ENCODE measurements at places on chromosomes 5 and 9.
A peak's percentile ranks its signal among the peaks of the same experiment; 100 is the strongest.

DNA sequence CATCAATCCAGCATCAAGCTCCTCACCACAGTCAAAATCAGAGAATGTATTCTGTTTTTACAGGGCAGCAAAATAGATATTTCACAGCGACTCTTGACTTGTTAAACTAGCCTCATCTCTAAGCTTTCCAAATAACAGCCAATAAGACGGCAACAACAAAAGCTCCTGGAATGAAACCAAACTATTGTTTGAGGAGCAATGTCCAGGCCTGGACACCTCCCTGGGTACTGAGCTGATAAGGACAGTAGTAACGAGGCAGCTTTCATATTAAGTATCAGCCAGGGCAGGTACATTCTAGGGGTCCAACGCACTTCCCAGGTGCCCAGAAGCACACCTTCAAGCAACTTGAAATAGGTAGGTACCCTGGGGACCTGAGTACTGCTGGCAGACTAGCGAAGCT is 260.3 kb downstream of the ENC1 start:
- no peak for DNase-seq

DNA sequence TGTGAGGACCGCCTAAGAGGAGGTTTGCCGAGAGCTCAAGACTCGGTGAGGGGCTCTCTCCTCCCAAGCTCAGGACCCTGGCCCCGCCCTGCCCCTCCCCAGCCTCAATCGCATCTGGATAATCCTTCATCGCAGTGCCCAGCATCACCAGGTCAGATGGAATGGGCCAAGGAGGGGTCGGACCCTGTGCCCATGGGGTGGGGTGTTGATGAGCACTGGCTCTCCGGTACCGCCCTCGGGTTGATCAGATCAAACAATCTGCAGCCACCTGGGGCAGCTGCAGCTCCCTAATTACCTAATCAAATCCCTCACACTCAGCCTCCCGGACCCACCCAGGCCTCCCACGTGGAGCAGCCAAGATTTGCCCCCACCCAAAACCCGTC is 24.4 kb upstream of the TDRD7 start:
- DNase-seq = no peak

GRCh38 chr9:89252651-89253267 is 58.2 kb upstream of the CKS2 start:
- no peak for DNase-seq

DNA sequence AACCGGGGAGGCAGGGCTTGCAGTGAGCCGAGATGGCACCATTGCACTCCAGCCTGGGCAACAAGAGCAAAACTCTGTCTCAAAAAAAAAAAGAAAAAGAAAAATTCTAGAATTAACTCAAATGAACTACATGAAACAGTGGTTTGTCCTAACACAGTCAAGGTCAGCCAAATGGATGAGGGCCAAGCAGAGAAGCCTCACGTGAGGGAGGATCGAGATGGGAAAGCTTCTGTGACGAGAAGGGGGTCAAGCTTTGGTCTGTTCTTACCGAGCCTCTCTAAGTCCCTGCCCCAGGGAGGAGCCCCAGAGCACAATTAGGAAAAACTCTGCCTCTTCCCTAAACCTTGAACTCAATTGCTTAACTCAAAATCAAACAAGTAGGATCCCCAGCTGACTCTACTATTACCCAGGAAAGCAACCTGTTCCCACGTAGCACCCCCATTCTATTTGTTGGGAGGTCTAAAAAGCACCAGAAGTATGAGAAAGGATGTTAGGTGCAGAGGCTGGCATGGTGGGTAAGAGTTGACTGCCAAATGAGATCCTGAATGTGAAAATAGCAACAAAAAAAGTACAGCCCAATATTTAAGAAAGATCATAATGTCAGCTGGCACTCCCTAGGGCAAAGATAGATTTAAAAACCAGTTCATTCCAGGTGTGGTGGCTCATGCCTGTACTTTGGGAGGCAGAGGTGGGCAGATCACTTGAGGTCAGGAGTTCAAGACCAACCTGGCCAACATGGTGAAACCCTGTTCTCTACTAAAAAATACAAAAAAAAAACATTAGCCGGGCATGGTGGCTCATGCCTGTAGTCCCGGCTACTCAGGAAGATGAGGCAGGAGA is 7.2 kb downstream of the ALDH7A1 start:
- DNase-seq = no peak

- no peak for DNase-seq
These were observed 3.0 kb downstream of the SURF6 start for GRCh38 chr9:133333011-133333410.

- no peak for DNase-seq
These were observed 6.6 kb downstream of the FBXW11 start for GRCh38 chr5:171999877-172000276.

GRCh38 chr5:170449232-170449631 is 54.6 kb upstream of the KCNIP1 start:
- DNase-seq = no peak

DNA sequence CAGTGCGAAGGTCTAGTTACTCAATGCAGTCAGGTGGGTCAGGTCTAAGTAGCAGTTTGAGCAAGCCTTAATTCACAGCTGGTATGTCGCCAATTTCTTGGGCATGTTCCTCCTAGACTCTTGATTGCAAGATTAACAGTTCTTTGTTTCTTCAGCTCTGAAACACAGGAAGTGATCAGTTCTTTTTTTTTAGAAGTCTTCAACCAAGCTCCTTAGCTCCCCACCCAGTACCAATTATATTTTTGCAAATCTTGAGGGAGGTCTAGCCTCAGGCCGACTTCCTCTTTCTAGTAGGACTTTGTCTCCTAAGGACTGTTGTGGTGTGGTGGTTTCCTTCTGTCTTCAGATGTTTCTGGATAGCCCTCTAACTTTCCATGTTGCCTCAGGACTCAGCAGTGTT is 2054.2 kb downstream of the MAT2B start:
- DNase-seq = no peak

GRCh38 chr5:115555084-115555633 is 10.6 kb upstream of the FEM1C start:
- no peak for DNase-seq

DNA sequence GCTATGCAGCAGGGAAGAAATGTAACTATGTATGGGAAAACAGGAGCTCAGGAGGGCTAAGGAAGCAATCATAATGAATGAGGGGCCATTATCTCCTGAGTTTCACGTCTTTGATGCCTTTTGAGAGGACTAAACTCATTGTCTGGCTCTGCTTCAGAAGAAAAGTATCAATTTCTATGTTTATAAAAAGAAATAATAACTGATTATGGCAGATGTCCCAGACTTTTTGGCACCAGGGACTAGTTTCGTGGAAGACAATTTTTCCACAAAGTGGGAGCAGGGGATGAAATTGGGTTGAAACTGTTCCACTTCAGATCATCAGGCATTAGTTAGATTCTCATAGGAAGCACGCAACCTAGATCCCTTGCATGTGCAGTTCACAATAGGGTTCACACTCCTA is 8.7 kb upstream of the IL7R start:
- no peak for DNase-seq

DNA sequence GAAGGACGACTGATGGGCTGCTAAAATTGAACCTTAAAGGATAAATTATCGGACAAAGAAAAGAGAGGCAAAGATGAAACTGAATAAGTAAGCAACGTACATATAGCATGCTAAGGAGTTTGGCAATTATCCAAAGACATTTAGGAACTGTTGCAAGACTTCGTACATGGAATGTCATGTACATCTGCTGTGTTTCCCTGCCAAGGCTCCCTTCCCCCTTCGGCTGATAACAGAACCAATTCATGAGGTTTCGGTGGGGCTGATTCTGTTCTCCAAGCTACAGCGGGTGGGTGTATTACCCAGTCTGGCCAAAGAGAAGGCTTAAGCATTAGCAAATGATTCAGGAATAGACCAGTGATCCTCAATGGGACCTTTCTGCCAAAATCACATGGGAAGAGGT is 190.9 kb upstream of the FREM1 start:
- DNase-seq = no peak

DNA sequence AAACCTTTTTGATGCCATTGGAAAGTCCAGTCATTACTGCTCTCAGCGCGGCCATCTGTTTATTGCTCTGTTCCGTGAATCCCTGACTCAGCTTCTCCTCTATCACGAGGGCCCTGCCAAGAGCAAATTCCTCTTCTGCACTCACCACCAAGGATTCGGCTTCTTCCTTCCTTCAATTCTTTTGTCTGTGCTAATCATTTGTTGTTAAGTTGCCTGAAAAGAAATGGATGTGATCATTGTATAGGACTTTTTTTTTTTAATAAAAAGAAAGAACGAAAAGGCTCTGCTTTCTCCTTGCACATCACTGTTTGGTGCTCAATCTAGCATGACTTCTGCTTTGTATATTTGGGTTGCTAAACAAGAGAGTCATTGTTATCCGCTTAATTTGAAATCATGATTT is 128.7 kb upstream of the PIK3R1 start:
- DNase-seq = no peak

- peak; percentile 27 for DNase-seq
These were observed 44.1 kb downstream of the DCP2 start for GRCh38 chr5:113020461-113021273.

DNA sequence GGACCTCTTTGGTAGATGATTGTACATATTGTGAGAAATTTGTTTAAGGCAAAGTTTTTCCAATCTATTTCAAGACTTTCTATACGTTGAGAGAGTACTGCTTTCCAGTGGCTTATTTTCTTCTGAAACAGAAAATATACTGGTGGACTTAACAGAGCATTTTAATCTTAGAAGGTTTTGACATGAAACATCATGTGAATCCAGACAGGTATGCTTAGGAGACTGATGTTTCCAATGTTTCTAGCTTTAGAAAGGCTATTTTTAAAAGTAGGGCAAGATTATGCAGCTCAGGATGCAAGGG is 71.0 kb downstream of the PIK3R1 start:
- no peak for DNase-seq

DNA sequence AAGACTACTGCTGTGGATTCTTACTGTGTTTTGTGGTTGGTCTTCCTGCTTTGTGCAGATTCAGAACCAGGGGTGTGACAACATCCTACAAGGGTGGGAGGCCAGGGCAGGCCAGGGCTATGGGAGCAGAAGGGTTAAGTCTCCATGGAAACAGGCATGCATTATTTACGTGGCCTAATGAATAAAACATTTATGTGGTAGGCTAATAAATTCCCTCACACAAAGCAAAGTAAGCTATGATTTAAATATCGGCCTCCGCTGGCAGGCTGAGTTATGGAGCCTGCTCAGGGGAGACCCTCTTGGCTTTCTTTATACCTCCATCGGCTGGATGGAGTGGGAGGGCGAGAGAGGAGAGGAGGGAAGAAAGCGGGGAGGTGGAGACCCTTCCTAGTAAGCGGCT is 230.3 kb upstream of the MVB12B start:
- no peak for DNase-seq

DNA sequence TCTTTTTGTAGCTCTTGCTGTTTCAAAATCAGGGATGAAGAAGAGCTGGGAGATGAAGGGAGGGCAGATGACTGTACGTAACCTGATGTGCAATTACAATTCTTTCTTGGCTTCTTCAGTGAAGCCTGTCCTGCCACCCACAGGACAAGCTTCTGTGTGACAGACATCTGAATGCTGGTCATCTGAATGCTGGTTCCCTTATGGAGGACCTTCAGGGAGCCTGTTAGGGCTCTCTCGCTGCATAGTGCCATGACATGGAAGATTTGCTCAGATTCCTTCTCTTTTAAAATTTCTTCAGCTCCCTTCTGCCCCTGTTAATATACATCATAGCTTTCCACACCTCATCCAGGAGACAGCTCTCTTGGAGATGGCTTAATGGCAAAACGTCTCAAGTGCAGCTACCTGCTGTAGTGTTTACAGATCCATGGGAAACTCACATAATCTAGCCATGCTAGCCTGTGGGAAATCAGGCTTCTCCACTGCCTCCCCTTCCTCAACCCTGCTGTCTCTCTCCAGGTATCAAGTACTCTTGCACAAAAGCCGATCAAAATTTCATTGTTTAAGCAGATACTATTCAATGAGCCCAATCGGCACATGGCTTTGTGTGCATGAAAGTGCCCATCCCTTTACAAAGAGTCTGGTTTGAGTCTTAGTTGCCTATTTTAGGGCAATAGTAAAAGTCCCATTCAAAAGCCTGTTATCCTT is 134.6 kb downstream of the RAB3C start:
- no peak for DNase-seq

DNA sequence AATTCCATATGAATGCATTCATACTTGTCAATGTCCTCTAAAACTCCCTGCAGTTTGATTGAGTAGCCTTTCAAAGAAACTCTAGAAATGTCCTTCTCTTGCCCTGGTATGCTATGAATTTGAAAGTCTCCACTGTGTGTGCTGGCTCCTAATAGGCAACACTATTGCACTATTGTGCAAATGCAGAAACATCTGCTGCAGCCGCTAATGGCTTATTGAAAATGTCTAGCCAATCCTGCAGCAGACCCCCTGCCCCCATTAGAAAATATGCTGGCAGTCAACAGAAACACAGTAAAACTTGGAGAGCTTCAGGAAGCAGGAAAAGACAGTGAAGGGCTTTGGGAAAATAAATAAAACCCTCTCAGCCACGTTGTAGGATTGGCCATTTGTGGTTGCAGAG is 87.3 kb upstream of the GRAMD2B start:
- no peak for DNase-seq
